ENCODE measurements at places on chromosomes 3 and 15.

GRCh38 chr15:59180945-59181600 lies 25.6 kb upstream of the LDHAL6B start:
- DNase-seq: no peak

DNA sequence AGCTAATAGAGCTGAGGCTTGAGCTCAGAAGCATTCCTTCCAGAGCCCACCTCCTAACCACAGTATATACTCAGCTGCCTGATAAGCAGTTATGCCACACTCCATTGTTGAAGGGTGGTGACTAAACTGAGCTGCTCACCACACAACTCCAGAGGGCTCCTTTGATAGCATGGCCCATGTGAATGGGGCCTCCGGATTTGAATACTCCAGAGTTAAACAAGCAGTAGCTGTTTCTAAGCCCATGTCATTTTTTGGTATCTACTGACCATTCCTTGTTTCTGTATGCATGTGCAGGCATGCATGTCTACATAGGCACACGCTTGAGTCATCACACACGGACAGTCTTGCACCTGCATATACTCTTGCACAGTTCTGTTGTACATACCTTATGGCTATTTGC lies 28.9 kb downstream of the IGSF10 start:
- DNase-seq: peak; percentile 46

DNA sequence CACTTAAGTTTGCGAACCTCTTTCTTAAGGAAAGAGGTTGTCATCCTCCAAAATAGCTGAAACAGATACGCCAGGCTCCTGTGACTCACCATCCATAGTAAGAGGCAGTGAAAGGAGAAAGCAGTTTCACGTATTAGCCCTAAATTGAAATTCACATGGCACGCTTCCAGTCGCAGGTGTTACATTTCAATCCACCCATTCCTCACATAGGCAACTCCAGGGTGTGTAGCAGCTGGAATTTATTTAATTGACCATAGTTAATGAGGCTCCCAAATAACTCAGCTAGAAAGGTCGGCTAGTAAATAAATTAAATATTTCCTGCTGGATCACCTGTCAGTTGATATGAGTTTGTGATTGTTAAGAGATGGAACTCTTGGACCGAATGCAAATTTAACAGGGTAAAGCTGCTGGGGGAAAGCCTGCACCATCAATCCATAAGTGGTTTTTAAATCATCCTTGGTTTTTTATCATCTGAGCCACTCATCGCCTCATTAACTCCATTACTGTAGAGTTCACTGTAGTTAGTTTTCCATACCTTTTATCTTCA lies 19.6 kb downstream of the NSUN3 start:
- no peak for DNase-seq

- DNase-seq: no peak
Measured at GRCh38 chr15:70503073-70503745, 260.1 kb downstream of the UACA start.

DNA sequence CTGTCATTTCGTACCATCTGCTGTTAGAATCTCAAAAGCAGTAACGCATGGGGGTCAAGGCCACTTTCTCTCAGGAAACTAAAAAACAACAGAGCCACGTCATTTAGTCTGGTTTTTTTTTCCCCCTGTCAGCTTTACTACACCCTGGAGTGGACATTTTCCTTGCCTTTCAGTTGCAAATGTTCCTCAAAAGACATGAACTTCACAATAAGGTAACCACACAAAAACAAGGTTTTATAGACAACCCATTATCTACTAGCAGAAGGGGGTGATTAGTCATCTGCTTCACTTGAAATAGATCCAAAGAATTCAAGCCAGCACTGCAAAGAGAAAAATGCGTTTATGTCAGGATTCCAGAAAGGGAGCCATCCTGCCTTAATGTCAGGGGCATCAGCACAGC lies 171.8 kb upstream of the CDIN1 start:
- no peak for DNase-seq

GRCh38 chr3:193761969-193762368 lies 169.0 kb downstream of the OPA1 start:
- DNase-seq: no peak

DNA sequence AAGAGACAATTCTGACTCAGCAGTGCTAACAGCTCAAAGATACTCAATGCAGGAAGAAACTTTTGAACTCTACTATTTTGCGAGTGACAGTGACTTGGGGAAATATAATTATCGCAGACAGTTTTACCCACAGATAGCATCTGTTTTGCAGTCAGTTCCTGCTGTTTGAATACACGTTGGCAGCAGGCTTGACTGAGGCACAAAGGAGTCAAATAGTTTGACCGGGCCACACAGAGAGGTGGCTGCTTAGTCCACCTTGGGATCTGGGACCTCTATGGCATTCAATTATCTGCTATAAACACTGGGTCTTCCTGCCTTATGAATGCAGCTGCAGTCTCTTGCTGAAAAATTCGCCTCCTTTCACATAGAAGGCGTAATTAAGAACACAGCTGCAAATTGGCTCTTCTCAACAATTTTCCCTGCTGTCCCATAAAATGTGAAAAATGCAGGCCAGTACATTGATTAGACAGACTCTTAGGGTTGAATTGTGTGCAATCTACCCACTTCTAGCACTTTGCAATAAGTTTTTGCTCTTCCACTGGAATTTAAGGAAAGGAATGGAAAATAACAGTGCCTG lies 56.5 kb downstream of the OTOL1 start:
- no peak for DNase-seq

Data from HS-27A (cell line).